ENCODE measurements at places on chromosomes 3 and 15.

DNA sequence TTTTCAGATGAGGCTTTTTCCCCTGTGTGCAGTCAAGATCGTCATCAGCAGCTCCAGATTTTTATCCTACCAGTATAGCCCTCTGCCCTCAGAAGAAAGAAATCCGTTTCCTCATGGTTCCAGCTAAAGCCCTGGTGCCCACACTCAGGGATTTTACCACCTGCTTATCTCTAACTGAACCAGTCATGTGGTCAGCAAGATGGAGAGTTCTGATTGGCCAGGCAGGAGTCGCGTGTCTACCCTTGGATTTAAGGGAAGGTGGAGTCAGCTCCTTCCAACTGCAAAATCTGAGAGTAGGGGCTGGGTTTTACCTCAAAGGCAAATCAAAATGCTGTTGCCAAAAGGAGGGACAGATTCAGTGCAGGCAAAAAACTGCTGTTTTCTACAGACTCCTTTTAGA is 135.3 kb downstream of the LRTM1 start:
- no peak for DNase-seq

GRCh38 chr3:173622166-173622565 is 224.6 kb downstream of the NLGN1 start:
- DNase-seq, result no peak

DNA sequence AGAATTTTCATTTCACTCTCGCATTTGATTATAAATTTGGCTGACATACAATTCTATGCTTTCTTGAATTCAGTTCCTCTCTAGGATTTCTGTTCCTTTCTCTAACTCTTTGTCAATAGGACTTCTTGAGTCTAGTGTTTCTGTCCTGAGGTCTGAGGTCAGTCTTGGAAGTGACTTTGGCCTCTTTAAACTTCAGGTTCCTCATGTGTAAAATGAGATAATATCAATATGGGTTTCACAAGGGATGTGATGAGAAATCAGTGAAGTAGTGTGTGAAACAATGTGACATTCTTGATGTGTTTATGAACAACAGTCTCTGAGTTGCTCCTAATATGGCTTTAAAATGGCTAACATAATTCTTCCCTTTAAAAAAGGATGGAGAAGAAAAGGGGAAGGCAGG is 92.2 kb downstream of the SV2B start:
- DNase-seq, result no peak

- no peak for DNase-seq
Measured at GRCh38 chr3:127424766-127425504, 137.1 kb upstream of the PRR20G start.

- no peak for DNase-seq
Measured at GRCh38 chr15:96166223-96167200, 164.0 kb upstream of the NR2F2 start.

GRCh38 chr3:132004571-132004970 is 30.2 kb downstream of the CPNE4 start:
- DNase-seq, result no peak

GRCh38 chr3:71551311-71551919 is 32.1 kb downstream of the FOXP1 start:
- no peak for DNase-seq

DNA sequence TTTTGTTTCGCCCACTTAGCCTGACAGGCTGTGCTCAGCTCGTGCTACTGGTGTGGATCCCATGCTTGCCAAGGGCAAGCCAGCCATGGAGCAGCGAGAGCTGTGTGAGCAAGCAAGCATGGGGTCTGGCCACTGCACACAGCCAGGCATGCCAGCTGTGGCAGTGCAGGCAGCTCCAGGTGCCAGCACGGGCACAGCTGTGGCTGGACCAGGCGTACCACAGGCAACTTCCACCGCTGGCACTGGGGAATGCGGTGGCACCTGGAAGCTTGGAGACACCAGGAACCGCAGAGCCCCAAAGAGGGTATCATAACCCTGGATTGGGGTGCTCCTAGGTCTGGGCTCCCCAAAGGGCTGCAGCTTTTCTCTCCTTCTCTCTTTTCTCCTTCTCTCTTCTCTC is 4.3 kb upstream of the LIMD1 start:
- no peak for DNase-seq

- DNase-seq, result no peak
Measured at GRCh38 chr3:177523067-177523675, 325.9 kb upstream of the TBL1XR1 start.

DNA sequence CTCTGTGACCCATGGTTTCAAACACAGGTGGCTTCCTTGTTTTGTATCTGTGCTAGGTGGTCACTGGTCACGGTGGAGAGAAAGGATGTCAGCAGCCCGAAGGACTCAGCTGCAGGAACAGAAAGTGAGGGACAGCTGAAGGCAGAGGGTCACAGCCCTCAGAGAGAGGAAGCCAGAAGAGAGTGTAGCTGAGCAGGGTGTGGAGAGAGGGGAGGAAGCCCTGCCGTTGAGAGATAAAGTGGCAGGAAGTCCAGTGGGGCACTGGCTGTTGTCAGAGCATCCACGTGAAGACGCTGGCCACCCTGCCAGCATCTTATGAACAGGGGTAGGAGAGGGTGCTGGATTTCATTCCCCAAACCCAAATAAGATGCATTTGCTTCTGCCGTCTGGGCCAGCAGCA is 36.9 kb downstream of the LIMD1 start:
- peak; percentile 47 for DNase-seq

DNA sequence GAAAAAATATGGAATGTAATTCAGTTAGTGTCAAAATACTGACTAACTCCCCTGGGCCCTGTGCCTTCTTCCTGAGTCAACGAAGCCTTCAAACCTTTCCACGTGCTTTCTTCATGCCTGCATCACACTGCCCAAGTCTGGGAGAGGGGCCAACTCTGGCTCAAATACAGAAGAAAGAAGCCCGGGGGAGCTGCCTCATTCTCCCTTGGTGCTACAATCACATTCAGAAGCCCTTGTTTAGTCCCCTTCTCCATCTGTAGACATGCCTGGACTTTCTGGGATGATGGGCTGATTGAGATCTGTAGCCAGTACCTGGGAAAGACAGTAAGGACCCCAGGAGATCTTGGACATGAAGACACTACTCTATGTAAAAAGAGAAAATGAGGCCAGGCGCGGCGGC is 77.8 kb upstream of the GSK3B start:
- DNase-seq, result no peak

DNA sequence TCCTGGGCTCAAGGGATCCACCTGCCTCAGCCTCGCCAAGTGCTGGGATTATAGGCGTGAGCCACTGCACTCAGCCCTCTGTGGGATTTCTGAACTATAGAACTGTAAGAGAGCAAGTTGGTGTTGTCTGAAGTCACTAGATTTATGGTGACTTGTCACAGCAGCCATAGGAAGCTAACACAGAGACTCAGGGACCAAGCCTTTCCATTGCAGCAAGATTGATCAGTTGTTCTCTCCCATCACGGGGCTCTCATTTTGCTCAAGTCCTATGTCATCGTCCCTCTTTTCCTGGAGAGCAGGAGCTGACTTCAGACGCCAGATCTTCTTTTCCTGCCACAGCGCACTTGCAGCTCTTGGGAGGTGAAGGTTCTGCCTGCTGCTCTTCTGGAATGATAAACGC is 61.0 kb downstream of the APBA2 start:
- DNase-seq, result peak; percentile 55

DNA sequence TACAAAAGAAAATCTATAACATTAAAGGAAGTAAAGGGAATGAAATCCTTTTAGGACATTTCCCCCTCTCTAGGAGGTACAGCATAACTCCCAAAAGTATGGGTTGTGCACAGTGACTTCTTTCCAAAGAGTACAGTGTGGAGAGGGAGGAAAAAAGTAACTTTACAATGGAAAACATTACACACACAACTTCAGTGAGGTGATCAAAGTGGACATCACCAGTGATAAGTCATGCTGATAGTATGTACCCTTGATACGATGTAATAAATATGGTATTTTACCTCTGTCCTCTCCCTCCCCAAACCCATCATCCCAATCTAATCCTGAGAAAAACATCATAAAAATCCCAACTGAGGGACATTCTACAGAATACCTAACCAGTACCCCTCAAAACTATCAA is 10.8 kb downstream of the PLD1 start:
- no peak for DNase-seq

GRCh38 chr3:67617518-67617917 is 36.9 kb downstream of the SUCLG2 start:
- no peak for DNase-seq

All from coronary artery (tissue), 2 donors.